Spinal cord (tissue), 10 donors: ENCODE measurements at places on chromosomes 7 and 10. TPM values are rescaled to one million over a fixed set of nuclear protein-coding genes. Genes with fewer than 3 reads are reported as not detected.

Gene CYP2C9
- not detected for total RNA-seq

Gene CPN1
- total RNA-seq: 0.69 TPM

Gene TUBAL3
- not detected for total RNA-seq

Gene MALRD1
- 7.5 TPM for total RNA-seq
